ENCODE measurements at places on chromosomes 6 and 20.

DNA sequence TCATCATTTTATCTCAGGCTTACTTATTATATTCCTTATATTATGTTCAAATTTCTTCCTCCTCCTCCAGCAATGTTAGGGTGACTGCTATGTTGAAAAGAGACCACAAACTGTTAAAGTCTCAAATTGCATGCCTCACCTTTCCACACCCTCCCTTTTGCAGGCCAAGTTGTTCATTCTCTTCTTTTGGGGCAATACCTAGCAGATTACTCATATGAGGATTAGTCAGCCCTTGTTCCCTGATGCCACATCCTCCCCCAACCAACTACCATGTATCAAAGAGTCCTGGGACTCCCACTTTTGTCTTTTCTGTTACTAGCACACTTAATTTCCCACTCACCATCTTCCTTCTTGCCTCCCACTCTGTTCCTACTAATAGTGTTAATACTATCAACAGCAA, 434.7 kb downstream of the BCKDHB start:
- peak; percentile 52 for DNase-seq

DNA sequence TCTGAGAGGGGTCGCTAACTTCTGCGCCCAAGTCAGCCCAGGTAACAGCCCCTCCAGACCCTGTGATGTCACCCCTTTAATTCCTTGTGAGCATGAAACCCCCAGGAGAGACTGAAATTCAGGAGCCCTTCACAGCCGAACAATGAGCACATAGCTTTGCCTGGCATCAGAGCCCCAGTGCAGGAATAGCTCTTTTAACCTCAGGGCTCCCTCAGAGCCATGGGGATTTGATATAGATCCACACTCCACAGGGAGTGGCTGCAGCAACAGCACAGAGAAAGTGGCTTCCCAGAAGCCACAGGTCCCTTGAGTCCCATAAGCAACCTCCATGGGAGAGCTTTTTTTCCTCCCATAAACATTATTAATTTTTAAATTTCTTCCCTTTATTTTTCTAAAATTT, 150.0 kb upstream of the MARCKS start:
- no peak for DNase-seq

- no peak for DNase-seq
These were observed 71.7 kb upstream of the RNF24 start for GRCh38 chr20:4086771-4087687.

- peak; percentile 64 for DNase-seq
These were observed 2.1 kb upstream of the TMEM151B start for GRCh38 chr6:44268095-44268628.

- no peak for DNase-seq
These were observed 85.3 kb upstream of the TIAM2 start for GRCh38 chr6:154909821-154910220.

Measured in activated CD4-positive, alpha-beta T cell treated with anti-CD3 and anti-CD28 coated beads, Interleukin-2, Interleukin-4, amounts not matched to agents 100 ng/mL and 50 ng/mL, durations not matched to agents 16 hours and 8 hours (primary cell).